Epithelial cell of alveolus of lung (primary cell): ENCODE measurements at places on chromosomes 3 and 15. TPM values are rescaled to one million over a fixed set of nuclear protein-coding genes. Genes with fewer than 3 reads are reported as not detected.

ABHD5 gene
- 13.1 and 19.7 TPM in 2 replicates for total RNA-seq

SPINT1 gene
- 4.1 and 31.0 TPM in 2 replicates for total RNA-seq

TMEM207 gene
- total RNA-seq = not detected in 2 replicates

PSTPIP1 gene
- 1.4 and 1.8 TPM in 2 replicates for total RNA-seq

MUSTN1 gene
- total RNA-seq = 5.7 TPM in 1 of 2 replicates, not detected in the other

GRAMD1C gene
- 4.6 and 6.7 TPM in 2 replicates for total RNA-seq

TRANK1 gene
- total RNA-seq = 5.5 and 6.1 TPM in 2 replicates

MOBP gene
- total RNA-seq = not detected in 2 replicates

IQCH gene
- 0.08 and 1.8 TPM in 2 replicates for total RNA-seq

ZNF80 gene
- not detected in 2 replicates for total RNA-seq

TFDP2 gene
- 32.3 and 57.0 TPM in 2 replicates for total RNA-seq

SERPINI2 gene
- total RNA-seq = not detected in 2 replicates

SCN11A gene
- under 0.01 TPM in 2 replicates for total RNA-seq

SSUH2 gene
- total RNA-seq = not detected in 2 replicates

TMEM44 gene
- 5.1 and 15.0 TPM in 2 replicates for total RNA-seq

GOLGA8F gene
- not detected in 2 replicates for total RNA-seq

TICRR gene
- total RNA-seq = 4.5 and 6.3 TPM in 2 replicates

SCG3 gene
- not detected in 2 replicates for total RNA-seq

WWTR1 gene
- 46.2 and 112 TPM in 2 replicates for total RNA-seq

NAALADL2 gene
- 2.4 and 4.4 TPM in 2 replicates for total RNA-seq

RYR3 gene
- not detected in 2 replicates for total RNA-seq

LEKR1 gene
- total RNA-seq = 0.24 and 0.39 TPM in 2 replicates

UROC1 gene
- total RNA-seq = not detected in 2 replicates

NPAP1 gene
- total RNA-seq = not detected in 2 replicates

ADAMTS17 gene
- 0.26 TPM in 1 of 2 replicates, not detected in the other for total RNA-seq

SHC4 gene
- 1.5 and 1.6 TPM in 2 replicates for total RNA-seq

HDAC11 gene
- total RNA-seq = 7.0 and 16.9 TPM in 2 replicates

ITPKA gene
- total RNA-seq = 1.4 and 44.2 TPM in 2 replicates

SAMMSON gene
- 1.5 TPM in 1 of 2 replicates, not detected in the other for total RNA-seq

PAK6 gene
- total RNA-seq = 0.13 TPM in 1 of 2 replicates, not detected in the other

CLDN1 gene
- total RNA-seq = 0.16 and 12.4 TPM in 2 replicates

RLBP1 gene
- total RNA-seq = not detected in 2 replicates

RARB gene
- total RNA-seq = 20.8 and 30.8 TPM in 2 replicates

P2RY1 gene
- total RNA-seq = 1.4 and 8.8 TPM in 2 replicates

UPK1B gene
- 0.91 TPM in 1 of 2 replicates, not detected in the other for total RNA-seq

CCR3 gene
- not detected in 2 replicates for total RNA-seq

CEP152 gene
- 3.4 and 5.0 TPM in 2 replicates for total RNA-seq

CHRNB4 gene
- not detected in 2 replicates for total RNA-seq

SUCNR1 gene
- 0.16 and 0.26 TPM in 2 replicates for total RNA-seq

MME gene
- 96.5 and 111 TPM in 2 replicates for total RNA-seq

ADAM10 gene
- total RNA-seq = 89.6 and 103 TPM in 2 replicates

UBL7 gene
- total RNA-seq = 81.8 and 91.3 TPM in 2 replicates

PCLAF gene
- 39.8 and 66.2 TPM in 2 replicates for total RNA-seq

GOLGA6L4 gene
- 0.56 and 1.0 TPM in 2 replicates for total RNA-seq

FANCD2 gene
- 14.4 and 20.2 TPM in 2 replicates for total RNA-seq

CLDN18 gene
- total RNA-seq = not detected in 2 replicates

IQCF5 gene
- not detected in 2 replicates for total RNA-seq

EIF4E3 gene
- 2.7 and 4.0 TPM in 2 replicates for total RNA-seq

CALML4 gene
- total RNA-seq = 0.39 and 0.88 TPM in 2 replicates
